ENCODE measurements at places on chromosomes 6 and 20.
A peak's percentile ranks its signal among the peaks of the same experiment; 100 is the strongest.

DNA sequence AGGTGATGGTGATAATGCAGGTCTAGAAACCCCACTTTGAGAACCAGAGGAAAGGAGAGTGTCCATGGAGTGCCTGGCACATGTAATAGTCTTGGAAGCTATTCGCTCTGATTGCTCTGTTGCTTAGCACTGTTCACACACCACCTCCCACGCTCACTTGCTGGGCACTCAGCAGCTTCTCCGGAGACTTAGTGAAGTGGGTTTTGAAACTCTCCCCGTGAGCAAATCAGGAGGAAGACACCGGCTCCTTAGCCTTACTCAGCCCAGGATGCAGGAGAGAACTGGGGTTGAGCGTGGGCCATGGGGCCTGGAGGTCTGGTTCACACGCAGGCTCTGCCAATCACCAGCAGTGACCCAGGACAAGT is 22.2 kb downstream of the BMP7 start:
- DNase-seq: no peak

- DNase-seq: no peak
These were observed 37.7 kb upstream of the SIRPA start for GRCh38 chr20:1857466-1857865.

DNA sequence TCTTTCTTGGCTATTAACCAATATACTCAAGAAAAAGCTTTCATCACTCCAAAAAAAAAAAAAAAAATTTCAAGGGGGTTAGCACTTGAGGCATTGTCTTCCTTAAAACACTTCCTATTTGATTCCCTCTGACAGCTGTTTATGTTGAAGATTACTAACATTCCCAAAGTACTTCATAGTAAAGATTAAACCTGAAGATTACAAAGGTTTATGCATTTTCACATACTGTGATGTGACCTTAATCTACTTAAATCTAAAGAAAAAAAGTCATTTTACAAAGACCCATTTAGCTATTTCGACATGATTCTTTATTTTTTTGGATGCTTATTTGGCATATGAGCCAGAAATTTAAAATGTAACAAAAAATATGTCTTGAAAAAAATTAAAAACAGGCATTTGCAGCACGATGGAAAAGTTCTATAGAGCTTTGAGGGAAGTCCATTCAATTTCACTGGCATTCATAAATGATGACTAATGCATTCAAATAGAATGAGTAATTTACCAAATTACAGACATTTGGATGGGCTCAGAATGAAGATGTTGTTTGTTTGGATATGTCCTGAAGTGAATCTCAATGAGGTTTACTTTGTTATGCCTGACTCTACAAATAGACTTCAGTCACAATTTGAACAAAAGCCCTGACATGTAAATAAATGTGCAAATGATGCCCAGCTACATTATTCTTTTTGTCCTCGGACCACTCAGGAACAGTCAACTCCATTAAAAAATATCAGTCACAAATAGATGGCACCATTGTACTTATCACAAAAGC is 674.6 kb upstream of the MARCKS start:
- DNase-seq: peak; percentile 89

DNA sequence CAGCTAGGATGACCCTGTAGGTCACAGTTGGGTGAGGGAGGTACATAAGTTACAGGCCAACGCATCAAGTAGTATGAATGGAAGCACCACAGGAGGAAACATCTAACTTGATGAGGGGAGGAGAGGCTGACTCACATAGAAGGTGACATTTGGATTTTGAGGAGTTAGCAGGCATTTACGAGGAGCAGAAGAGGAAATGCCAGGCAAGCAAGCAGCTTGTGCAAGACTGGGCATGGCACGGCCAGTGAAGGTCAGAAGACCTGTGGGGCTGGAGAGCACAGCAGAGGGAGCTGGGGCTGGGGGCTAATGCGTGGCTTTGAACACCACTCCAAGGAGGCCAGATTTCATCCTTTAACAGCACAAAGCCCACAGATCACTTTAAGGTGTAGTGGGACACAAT is 37.8 kb downstream of the MUC22 start:
- DNase-seq: no peak

DNA sequence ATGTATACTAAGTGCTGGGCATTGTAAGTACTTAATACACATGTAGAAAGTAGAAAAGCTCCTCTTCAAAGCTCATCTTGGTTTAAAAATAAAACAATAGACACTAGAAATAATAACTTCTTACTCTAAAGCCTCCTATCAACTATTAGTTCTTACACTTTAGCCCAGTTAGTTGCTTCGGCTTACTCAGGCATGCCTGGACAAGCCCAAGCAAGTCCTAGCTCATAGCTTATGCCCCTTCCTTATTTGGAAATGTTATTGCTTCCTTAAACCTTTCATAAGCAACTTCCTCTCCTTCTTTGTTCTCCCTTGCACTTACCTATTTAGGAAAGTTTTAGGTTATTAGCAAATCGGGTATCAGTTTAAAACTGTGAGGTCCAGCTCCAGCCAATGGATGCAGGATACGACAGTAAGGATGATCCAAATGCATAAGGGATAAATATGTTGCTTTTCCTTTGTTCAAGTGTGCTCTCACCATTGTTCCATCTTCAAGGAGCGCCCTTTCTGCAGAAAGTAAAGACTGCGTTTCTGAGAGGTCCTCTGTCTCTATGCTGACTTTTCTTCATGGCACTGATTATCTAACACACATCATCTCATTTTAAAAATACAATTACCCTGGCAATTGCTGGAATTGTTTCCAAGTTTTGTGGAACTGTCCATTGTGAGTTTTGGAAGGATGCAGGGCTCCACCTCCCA is 12.3 kb downstream of the TMEM30A start:
- peak; percentile 62 for DNase-seq

- DNase-seq: peak; percentile 12
These were observed 14.5 kb downstream of the ASF1A start for GRCh38 chr6:118908441-118908840.

- DNase-seq: peak; percentile 37
These were observed 23.0 kb downstream of the PACRG start for GRCh38 chr6:162750776-162751175.

- peak; percentile 40 for DNase-seq
These were observed 252.7 kb upstream of the POU3F2 start for GRCh38 chr6:98581705-98582104.

DNA sequence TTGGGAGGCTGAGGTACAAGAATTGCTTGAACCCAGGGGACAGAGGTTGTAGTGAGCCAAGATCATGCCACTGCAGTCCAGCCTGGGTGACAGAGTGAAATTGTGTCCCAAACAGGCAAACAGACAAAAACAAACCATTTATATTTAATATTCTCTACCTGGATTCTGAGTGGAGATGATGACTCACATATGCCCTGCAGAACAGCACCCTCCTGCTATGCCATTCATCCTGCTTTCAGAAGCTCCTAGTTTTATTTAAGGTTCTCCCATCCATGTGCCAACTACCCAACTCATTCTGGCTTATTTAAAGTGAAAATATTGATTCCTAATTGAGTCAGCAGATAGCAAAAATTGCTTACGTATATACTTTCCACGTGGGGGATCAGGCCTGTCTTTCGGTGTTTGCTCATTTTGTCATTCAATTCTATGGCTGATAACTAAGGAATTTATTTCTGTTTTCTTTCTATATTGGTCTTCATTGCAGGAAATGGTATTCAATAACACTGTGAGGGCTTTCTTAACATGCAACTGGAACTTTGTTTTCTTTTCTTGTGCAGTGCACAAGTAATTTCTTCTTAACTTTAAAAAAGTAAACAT is 459.1 kb upstream of the JAG1 start:
- DNase-seq: no peak

DNA sequence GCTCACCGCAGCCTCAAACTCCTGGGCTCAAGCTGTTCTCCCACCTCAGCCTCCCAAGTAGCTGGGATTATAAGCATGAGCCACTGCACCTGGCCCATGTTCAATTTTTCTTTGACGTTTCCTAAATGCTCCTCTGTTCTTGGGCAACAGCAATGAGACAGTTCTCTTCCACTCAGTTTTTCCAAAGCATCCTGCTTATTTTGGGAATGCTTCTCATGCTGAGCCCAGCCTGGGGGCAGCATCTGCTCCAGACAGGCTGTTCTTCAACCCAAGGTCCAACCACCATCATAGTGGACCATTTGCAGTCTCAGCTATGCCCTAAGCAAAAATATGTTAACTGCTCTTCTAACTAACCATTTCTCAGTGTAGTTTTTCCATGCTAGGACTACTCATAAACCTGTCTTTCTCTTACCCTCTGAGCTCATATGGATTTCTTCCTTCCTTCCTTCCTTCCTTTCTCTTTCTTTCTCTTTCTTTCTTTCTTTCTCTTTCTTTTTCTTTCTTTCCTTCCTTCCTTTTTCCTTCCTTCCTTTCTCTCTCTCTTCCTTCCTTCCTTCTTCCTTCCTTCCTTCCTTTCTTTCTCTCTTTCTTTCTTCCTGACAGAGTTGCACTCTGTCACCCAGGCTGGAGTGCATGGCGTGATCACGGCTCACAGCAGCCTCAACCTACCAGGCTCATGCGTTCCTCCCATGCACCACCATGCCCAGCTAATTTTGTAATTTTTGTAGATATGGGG is 48.4 kb downstream of the GCNT2 start:
- DNase-seq: no peak

- peak; percentile 94 for DNase-seq
These were observed 5.9 kb downstream of the NUDT3 start for GRCh38 chr6:34386316-34387137.

- DNase-seq: no peak
These were observed 59.2 kb upstream of the TINAG start for GRCh38 chr6:54248994-54249393.

DNA sequence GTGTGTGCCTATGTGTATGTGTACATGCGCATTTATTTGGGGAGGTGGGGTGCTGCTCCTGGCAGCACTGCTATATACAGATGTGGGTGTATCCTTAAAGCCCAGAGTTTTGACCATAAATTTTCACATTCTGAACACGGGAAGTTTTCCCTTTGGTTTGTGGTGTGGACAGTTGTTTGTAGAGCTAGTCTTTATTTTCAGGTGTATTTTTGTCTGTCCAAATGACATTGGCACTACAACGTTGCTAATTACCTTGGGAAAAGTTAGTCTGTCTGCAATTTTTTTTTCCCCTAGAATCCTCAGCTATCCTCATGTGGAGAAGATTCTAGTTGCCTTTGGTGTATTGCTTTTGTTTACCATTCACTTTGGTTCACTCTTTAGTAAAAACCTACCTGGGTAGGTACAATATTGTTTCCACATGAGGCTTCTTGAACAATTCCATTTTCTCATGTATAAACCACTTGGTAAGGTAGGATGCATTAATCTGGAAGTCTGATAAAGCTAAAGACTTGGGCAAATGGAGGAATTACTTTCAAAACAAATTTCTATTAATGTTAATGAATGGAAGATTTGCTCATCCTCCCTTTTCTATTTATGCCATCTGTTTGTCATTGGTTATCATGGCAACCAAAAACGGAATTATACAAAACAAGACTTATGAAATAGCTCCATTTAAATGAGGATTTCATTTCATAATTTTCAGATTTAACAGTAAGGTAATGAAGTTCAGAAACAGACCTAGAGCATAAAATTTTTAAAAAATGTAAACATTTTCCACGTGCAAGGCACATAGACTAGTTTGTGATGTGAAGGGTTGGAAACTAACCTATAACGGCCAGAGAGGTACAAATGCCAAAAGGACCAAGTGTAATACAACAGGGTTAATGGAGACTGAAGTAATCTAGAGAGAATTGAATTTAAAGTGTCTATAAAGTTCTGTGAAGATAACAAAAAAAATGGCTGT is 3.9 kb downstream of the CCN2 start:
- DNase-seq: no peak

GRCh38 chr6:3269281-3269975 is 10.7 kb downstream of the PSMG4 start:
- DNase-seq: no peak

DNA sequence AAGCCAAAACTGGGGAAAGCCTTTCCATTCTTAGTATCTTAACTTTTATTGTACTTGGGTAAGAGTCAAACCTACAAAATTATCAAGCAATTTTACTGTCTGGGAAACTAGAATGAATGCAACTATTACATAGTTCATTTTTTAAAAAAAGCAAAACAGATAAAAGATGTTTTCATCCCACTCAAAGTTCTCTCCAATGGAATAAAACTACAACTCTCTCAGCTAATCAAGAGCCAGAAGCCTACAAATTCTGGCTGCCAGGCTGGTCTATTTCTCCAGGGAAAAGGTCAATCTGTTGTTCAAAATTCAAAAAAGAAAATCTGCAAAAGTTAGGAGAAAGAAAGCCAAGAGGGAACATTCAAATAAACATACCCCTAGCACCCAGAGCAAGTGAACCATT is 56.2 kb downstream of the COL12A1 start:
- no peak for DNase-seq

GRCh38 chr6:63440594-63440993 is 120.8 kb upstream of the LGSN start:
- no peak for DNase-seq

DNA sequence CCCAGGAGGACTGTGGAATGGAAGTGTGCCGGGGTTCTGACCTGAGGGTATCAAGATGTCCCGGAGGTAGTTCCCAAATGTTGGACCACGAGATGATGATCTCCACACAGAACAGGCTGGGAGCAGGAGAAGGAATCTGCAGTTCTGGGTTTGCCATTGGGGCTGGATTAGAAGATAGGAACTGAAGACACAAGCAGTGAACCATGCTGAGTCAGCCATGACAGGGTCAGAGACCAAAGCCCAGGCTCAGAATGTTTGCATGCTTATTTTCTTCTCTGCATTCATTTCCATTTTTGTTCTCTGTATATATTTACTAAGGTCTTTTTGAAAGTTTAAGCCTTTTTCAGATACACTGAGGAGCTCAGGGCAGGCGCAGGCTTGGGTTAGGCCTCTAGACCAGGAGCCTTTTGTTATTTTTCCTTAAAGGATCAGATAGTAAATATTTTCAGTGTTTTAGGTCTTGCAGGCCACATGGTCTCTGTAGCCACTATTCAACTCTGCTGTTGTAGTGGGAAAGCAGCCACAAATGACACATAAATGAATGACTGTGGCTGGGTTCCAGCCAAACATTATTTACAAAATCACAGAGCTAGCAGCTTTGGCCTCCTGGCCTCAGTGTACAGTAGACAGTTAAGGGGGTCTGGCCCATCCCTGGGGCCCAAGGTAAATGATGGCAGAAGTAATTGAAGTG is 28.5 kb downstream of the SLC35D3 start:
- no peak for DNase-seq

DNA sequence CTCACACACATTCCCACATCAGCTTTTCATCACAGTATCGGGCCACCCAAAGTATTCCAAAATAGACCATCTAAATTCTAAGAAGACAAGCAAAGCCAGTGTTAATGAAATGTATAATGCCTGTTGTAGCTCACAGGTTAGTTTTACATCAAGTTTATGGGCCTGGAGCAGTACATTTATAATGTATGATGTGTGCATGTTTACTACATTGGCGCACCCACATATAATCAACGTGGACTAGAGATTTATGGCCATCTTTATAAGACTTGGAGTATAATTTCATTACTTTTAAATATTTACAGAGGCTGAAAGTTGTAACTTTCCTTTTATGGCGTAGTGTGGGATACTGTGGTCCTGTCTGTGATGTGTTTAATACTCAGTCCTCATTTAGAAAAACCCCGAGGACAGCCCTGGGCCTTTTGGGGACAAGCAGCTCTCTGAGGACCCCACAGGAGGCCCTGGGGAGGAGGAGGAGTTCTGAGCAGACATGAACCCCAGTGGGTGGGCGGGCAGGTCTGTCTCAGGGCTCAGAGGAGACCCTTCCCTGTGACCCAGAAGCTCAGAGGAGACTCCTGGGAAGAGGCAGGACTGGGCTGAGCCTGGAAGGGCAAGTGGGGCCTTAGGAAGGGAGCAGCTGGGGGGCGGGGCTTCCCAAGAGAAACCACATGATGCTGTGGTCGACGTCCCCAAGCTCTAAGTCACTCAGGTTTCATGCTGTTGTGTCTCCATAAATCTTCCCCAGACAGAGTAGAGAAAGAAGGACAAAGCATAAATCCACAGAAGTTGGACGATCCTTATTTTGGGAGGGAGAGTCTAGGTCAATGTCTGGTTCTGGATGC is 232.1 kb downstream of the PREX1 start:
- no peak for DNase-seq

Measured in fibroblast of skin of abdomen (primary cell).